ENCODE measurements at places on chromosomes 1 and 21.

DNA sequence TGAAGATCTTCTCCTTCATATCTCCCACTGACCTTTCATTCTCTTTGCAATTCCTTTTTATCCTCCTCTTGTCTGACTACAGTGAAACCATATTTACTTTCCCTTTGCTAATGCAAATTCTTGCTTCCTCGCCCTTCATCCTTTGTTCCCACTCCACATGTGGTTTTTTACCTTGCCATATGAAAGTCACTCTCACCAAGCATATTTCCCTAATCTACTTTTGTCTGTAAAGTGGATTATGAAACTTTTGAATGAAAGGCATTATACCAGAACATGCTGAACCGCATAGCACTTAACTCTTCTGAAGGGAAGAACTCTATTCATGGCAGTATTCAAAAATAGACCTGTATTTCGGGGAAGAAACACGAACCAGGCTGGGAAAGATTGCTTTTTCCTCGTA, 8.0 kb upstream of the TMPRSS15 start:
- no peak for DNase-seq

- peak; percentile 56 for DNase-seq
Measured at GRCh38 chr1:240244968-240245628, 153.4 kb downstream of the FMN2 start.

GRCh38 chr1:247542811-247543210, 6.1 kb upstream of the GCSAML start:
- DNase-seq = no peak

DNA sequence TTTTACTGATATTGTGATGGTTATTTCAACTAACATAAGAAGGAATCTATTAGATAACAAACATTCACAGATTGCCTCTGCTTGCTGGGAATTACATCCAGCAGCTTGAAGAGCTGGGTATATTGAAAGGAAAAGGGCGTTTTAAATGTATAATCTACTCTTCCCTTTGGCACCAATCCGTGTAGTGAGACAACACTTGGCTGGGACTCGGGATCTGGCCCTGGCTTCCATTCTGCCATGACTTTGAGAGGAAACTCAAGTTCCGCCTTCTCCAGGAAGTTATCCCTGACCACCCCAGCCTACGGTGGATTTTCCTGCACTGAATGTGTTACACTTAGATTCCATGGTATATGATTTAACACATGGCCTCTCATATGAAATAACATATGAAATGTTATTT, 86.9 kb upstream of the UBE2U start:
- DNase-seq = no peak

DNA sequence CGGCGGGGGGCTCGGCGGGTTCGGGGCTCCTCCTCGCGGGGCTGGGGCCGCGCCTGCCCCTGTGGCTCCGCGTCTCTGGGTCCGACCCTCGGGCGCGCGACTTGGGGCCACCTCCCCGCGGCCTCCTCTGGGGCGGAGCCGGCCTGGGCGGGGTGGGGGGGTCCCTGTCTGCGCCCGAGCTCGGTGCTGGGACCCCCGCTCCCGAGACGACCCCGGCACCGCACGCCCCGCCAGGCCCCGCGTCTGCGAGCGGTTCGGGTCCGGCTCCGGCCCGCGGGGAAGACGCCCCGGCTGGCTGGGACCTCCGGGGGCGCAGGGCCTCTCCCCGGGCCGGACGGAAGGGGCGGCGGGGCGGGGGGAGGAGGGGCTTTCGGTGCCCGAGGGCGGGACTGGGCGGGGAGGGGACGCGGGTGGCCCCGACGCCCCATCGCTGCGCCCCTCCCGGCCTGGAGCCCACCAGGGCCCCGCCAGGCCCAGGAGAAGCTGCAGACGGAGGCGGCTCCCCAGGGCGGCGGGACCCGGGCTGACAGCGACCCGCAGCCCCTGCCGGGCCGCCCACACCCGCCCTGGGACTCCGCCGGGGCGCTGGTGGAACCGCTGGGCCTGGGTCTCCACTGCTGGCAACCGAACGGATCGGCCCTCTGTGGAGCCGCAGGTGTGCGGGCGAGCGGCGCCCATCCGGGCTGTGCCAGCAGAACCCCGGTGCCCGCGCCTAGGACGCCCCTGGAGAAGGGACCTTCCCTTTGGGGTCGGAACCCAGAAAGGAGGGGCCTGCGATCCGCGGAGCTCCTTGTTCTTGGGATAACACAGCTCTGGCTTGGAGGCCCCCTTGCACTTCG, 610 bp downstream of the COL6A2 start:
- no peak for DNase-seq
